ENCODE measurements at places on chromosomes 1 and 21.

DNA sequence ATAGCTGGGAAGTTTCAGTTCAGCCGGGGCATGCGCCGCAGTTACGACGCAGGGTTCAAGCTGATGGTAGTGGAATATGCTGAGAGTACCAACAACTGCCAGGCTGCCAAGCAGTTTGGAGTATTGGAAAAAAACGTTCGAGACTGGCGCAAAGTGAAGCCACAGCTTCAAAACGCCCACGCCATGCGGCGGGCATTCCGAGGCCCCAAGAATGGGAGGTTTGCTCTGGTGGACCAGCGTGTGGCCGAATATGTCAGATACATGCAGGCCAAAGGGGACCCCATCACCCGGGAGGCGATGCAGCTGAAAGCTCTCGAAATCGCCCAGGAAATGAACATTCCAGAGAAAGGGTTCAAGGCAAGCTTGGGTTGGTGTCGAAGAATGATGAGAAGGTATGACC is 9.9 kb downstream of the POGK start:
- DNase-seq: no peak

DNA sequence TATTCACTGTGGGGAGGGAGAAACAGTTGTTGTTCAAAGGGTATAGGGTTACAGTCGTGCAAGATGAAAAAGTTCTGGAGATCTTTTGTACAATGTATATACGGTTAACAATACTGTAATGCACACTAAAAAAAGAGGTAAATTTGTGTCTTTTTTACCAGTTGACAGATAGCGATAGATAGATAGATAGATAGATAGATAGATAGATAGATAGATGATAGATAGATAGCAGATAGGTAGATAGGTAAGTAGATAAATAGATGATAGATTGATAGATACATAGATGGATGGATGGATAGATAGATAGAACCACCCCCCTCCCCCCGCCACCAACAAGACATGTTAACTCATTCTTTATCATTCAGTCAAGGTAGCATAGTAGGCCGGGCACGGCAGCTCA is 10.2 kb downstream of the S100A16 start:
- no peak for DNase-seq

- no peak for DNase-seq
Observed at GRCh38 chr1:163412221-163412620, 90.5 kb downstream of the NUF2 start.

DNA sequence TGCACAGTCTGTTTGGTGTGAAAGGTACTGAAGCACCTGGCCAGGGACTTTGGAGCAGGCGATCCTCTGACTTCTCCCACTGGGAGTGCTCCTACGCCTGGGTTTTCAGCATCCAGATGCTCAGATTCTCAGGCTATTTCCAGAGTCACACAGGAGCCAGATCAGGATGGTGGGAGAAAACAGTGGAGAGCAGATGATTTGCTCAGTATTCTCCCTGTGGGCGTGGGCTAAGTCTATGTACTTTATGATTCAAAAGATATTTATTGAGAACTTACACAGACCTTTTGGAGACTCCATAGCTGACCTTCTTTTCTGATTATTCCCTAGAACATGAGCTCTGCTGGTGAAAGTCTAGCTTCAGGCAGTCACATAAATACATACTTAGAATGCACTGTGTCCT is 134.6 kb downstream of the TENT5C start:
- DNase-seq: no peak

- no peak for DNase-seq
Observed at GRCh38 chr1:15146971-15147376, 6.6 kb upstream of the TMEM51 start.

DNA sequence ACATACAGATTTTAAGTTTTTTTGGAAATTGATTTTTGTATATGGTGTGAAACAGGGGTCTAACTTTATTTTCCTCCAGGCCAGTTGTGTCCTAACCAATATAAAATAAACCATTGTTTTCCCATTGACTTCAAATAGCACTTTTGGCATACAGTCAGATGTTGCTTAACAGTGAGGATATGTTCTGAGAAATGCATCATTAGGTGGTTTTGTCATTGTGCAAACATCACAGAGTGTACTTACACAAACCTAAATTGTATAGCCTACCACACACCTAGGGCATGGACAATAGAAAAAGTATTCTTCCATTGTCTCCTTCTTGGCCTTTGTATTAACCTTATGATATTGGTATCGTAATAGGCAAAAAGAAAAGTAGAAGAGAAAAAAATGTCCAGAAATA is 37.4 kb upstream of the DISP1 start:
- no peak for DNase-seq

- DNase-seq: no peak
Observed at GRCh38 chr1:16125088-16125470, 30.8 kb downstream of the EPHA2 start.

- no peak for DNase-seq
Observed at GRCh38 chr1:183454377-183454776, 17.9 kb upstream of the SMG7 start.

- no peak for DNase-seq
Observed at GRCh38 chr1:192747301-192747700, 61.5 kb upstream of the RGS2 start.

GRCh38 chr1:31991182-31991581 is 22.5 kb upstream of the KHDRBS1 start:
- no peak for DNase-seq

GRCh38 chr1:35657851-35658250 is 16.5 kb upstream of the PSMB2 start:
- no peak for DNase-seq

- DNase-seq: no peak
Observed at GRCh38 chr21:32494934-32495709, 82.6 kb downstream of the EVA1C start.

DNA sequence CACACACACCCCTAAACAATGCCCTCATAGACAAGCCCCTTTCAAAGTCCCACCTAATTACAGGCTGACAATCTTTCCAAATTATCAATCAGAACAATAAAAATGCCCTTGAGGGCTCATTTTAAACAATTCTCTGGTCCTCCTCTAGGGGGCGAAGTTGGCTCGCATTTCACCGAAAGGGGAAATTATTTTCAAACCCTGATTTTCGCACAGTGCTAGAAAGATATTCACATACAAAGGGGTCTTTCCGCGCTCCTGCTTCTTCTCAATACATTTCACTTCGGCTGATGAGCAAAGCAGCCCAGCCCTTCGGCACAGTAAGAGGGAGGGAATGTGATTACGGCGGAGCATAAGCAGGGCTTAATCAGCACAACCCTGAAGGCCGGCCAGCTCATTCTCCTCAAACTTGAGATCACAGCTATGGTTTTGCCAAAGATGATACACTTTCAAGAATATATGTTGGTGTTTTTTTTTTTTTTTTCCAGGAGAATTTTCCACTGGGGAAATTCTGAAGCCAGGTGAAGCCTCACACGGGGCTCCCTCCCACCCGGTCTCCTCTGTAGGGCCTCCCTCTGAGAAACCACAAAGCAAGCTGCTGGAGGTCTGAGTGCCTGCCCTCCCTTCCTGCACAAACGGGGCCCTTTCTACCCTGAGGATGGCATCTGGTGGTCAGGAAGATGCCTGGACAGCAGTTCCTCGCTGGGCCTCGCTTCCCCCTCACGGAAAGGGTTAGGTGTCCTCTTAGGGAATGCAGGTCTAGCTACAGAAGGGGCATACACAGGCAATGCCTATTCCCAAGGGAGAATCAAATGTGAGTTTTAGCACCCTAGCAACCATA is 66.9 kb downstream of the GNG12 start:
- peak; percentile 35 for DNase-seq

- DNase-seq: no peak
Observed at GRCh38 chr1:39106801-39107327, 80.7 kb downstream of the NDUFS5 start.

GRCh38 chr21:33403128-33403785 is at the start of gene IFNGR2:
TSS of gene IFNGR2 (plus strand) at chr21:33403413. CDS start at chr21:33403544, 131 bp downstream.
- DNase-seq: peak; percentile 88

DNA sequence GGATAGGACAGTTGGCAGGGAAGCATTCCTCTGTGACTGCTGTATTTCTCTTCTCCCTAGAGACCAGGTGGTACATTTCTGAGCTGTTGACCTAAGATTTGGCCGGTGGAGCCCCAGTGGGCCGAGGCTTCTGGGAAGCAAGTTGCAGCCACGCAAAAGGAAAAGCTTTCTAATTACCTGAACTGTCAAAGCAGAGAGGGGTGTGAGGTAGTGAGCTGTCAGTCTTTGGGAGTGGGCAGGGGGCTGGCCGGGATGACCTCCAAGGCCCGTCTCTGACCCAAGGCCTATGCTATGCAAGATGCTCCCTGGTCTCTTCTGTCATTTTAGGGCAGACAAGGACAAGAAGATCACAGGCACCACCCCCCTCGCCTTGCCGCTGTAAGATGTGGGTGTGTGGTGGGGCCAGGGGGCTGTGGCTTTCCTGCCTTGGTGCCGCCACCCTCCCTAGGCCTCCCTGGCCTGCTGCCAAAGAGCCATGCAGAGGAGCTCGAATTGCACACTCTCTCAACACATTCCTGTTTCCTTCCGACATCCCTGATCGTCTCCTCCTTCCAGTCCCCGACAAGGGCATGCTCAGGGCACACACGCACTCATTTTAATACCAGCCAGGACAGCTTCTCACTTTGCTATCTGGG is 7.7 kb downstream of the PADI1 start:
- DNase-seq: peak; percentile 47

GRCh38 chr1:53585129-53585528 is 125.9 kb downstream of the DMRTB1 start:
- no peak for DNase-seq

GRCh38 chr1:29583727-29584126 is 347.4 kb downstream of the PTPRU start:
- DNase-seq: no peak

GRCh38 chr1:215400741-215401140 is 166.4 kb upstream of the KCTD3 start:
- DNase-seq: no peak

DNA sequence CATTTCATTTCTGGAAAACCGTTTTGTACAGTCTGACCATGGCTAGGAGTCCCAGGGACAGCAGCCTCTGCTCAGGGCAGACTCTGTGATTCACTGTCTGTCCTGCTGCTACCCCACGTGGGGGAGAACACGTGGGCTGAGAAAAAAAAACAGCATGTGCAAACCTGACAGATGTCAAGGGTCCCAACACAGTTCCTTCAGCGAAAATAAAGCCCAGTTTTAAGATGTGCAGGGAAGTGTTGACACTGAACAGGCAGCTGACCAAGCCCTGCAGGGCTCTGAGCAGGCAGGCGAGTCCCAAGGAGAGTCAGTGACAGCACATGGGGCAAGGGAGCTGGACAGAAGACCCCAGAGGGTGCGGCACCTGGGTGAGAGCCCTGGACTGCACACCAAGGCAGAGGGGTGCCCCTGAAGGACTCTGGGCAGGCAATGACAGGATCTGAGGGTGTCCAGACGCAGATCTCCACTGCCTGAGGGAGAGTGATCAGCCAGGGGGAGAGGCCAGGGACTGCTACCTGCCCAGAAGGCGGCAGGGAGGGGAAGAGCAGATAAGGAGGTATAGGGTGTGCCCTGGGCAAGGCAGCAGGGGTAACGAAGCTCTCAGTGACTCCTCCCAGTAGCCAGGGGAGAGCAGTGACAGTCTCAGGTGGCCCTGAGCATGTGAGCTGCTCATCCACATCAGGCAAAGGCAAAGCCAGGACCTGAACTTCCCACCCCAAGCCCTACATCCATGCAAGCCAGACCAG is 5.1 kb upstream of the SPATC1L start:
- DNase-seq: peak; percentile 62

GRCh38 chr1:94245747-94246438 is 8.5 kb upstream of the ARHGAP29 start:
- no peak for DNase-seq

- no peak for DNase-seq
Observed at GRCh38 chr1:47898133-47898845, 98.9 kb downstream of the TRABD2B start.

DNA sequence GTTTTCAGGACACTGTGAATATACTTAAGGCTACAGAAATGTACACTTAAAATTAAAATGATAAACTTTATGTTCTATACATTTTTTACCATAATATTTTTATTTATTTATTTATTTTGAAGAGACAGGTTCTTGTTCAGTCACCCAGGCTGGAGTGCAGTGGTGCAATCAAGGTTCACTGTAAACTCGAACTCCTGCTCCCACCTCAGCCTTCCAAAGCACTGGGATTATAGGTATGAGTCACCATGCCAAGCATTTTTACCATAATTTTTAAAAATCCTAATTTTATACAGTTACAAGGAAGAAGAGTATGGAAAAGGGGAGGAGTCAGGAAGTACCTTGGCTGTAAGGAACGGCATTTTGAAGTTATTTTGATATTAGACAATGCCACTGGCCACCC is 23.6 kb upstream of the ANGPTL3 start:
- DNase-seq: no peak

DNA sequence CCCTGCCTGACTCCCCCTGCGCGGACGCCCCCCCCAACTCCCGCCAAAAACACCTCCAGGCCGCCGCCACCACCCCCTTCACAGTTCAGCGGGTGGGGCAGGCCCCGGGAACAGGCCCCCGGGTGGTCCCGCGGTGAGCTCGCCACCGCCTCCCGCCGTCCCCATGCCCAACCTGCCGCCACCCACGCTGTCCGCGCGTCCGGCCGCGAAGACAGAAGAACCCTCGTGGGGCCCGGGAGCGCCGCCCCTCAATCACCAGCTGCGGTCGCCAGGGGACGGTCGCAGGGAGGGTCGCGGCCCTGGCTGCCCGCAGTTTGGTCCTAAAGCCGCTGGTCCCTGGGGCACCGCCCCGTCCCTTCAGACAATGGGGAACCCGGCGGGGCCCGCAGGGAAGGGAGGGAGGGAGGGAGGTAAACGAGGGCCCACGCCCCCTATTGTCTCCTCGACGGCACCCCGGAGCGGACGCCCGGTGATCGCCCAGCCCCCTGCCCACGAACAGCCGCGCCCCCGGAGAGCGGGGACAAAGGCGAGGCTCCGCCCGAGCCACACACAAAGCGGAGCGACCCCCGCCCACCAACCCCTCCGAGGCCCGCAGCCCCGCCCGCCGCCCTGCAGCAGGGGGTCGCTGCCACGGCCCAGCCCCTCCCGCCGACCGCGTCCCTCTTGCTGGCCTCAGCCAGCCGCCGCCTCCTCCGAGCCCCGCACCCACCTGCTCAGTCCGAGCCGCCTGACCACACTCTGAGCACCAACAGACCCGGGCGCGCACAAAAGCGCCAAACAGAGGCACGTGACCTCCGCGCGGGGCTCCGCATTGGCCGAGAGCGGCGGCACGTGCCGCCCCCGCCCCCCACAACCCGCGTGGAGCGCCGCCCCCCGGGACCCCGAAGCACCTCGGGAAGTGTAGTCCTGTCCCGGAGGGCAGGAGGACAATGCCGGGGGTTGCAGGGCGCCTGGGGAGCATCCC is at the start of gene STMN1:
Gene STMN1, minus strand, starts transcription at position 740 of the 964 bp plus-strand sequence. CDS start 1,743 bp downstream, outside the sequence.
- DNase-seq: peak; percentile 97

Measured in SK-N-SH (cell line).